Thyroid gland (tissue), 4 donors: ENCODE measurements at places on chromosomes 11 and 22. TPM values are rescaled to one million over a fixed set of nuclear protein-coding genes. Genes with fewer than 3 reads are reported as not detected.

The OR6T1 gene
- not detected for total RNA-seq

GRCh38 chr11:71103266-71103665 is 149.1 kb downstream of the SHANK2 start:
- DNase-seq = no peak

DNA sequence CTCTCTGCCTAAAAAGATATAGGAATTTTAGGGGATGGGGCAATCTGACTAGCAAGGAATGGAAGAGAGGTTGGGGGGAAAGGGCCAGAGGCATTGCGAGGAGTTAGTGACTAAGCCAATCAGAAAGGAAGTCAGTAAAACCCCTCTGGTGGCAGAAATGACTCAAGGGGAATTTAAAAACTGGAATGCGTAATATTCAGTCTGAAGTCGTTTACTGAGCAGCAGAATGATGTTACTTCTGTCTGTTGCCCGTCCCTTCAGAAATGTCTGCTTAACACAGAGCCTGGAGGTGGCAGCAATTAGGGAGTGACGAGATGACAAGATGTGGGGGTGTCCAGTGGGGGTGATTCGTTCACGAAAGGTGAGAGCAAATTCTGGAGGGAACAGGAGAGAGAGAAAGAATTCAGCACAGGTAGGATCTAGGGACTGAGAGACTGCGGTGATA is 107.7 kb upstream of the CLMP start:
- no peak for DNase-seq

The OR8D1 gene
- total RNA-seq = not detected

DNA sequence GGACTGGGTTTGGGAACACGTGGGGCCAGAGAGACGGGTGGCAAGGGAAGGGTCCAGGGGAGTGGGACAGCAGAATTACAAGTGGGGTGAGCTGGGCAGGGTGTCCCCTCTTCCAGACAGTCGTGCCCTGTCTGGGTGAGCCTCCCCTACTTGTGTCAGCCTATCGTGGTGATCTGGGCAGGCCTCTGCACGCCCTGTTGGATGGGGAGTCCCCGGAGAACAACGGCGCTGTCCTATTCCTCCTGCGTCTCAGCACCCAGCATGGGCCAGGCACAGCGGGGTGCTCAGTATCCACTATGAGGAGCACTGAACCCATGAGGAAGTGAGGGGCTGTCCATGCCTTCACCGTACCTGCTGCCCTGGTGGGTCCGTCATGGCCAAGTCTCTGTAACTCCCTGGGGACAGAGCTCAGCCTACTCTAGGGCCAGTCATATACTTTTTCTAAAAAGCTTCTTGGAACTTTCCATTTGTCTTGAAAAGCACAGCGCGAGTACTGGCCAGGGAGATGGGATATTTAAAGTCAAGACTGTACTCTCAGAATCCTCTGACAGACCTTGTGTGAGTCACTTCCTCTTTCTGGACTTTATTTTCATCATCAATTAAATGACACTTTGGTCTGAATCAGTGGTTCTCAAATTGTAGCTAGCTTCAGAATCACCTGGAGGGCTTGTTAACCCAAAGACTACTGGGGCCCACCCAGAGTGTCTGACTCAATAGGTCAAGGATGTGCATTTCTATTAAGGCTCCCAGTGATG is 81.7 kb upstream of the NECTIN1 start:
- no peak for DNase-seq
